ENCODE measurements at places on chromosomes 1 and 21.
A peak's percentile ranks its signal among the peaks of the same experiment; 100 is the strongest.

- H3K27me3 ChIP-seq = peaks cover 3% of the 10 kb centered on the region
- DNase-seq = no peak
- peaks cover 2% of the 10 kb centered on the region for H3K4me1 ChIP-seq
These were observed 60.3 kb downstream of the TBX19 start for GRCh38 chr1:168340781-168341482.

DNA sequence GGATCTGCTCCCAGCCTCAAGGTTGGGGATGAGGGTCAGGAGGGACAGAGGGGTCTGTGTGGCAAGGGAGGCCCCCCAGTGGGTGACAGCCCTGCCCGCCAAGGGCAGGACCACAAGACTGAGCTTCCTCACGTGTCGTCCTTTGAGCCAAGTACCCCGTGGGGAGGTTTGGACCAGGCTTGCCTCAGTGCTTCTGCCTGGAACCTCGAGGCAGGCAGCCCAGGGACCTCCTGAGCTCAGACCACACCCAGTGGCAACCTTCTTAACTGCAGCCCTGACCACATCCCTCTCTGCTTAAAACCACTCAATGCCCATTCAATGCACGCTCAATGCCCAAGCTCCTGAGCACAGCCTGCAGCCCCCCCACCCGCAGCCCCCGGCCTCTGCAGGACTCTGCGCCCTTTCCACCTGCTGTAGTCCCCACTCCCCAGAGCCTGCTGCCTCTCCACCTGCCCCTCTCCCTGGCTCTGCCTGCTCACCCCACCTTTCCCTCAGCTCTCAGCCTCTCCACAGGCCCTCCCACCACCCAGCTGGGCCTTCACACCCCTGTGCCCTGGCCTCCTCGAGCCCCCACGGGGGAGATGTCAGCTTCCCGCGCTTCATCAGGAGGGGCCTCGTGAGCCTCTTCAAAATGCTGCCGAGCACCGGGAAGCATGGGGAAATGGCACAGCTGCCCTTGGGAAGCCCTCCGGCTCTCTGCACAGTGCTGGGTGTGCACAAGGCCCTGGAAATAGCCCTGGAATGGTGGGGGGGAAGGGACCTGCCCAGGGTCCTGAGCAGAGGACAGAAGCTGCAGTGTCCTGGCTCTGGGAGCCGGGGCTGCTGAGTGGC lies 129.3 kb upstream of the VAMP3 start:
- no peak overlapping the region for H3K27ac ChIP-seq
- H3K27me3 ChIP-seq = no peaks in the 10 kb centered on the region
- no peak overlapping the region for H3K4me3 ChIP-seq
- H3K4me1 ChIP-seq = no peaks in the 10 kb centered on the region

DNA sequence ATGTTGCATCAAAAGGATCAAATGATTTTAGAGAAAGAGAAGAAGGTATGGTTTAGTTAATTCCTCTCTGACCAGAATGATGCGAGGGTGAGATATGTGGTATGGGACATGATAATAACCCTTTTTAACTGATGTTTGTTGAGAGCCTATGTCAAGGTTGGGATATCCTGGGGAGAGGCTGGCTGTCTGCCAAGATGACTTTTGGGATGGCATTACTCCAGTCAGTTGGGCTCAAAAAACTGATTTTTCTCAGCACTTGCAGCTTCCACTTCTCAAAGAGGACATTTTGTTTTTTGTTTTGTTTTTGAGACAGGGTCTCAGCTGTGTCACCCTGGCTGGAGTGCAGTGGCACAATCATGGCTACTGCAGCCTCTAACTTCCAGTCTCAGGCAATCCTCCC lies 17.7 kb upstream of the STX12 start:
- no peaks in the 10 kb centered on the region for H3K36me3 ChIP-seq
- H3K27me3 ChIP-seq = no peaks in the 10 kb centered on the region
- H3K27ac ChIP-seq = no peak overlapping the region
- no peaks in the 10 kb centered on the region for H3K4me1 ChIP-seq
- H3K4me3 ChIP-seq = no peak overlapping the region
- DNase-seq = no peak

DNA sequence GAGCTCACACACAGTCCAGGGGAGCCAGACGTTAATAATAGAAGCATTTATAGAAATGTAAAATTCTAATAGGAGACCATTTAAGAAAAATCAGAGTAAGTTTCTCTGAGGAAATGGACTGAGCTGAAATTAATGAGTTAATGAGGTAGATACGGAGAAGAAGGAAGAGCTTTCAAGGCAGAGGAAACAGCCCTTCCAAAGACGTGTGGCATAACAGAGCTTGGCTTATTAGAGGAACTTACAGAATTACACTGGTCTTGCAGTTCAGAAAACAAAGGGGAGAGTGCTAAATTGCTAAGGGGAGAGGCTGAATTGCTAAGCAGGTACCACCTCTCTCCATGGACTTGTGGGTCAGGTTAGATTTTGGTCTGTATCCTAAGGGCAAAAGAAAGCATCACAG lies 8.2 kb upstream of the PIGK start:
- no peaks in the 10 kb centered on the region for H3K4me1 ChIP-seq
- no peak for DNase-seq

DNA sequence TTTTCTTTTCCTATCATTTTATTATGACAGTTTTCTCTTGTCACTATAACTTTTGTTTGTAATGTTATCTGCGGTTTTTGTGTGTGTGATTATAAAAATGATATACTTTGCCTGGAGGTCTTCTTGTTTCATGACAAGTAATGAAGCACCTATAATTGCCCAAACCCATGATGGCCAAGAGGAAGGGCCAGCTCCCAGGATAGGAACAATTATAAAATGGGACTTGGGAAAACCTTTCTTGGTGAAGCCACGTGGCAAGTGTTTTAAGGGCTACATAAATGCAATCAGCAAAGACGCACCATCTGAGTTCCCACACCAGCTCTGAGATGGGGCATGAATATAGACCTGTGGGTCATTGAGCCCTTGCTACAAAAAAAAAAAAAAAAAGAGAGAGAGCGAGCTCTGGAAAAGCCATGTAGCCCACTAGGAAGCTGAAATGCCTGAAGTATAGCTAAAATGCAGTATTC lies 462.6 kb upstream of the RUNX1 start:
- H3K27ac ChIP-seq = no peak overlapping the region
- DNase-seq = no peak
- no peaks in the 10 kb centered on the region for H3K27me3 ChIP-seq
- no peaks in the 10 kb centered on the region for H3K4me1 ChIP-seq

DNA sequence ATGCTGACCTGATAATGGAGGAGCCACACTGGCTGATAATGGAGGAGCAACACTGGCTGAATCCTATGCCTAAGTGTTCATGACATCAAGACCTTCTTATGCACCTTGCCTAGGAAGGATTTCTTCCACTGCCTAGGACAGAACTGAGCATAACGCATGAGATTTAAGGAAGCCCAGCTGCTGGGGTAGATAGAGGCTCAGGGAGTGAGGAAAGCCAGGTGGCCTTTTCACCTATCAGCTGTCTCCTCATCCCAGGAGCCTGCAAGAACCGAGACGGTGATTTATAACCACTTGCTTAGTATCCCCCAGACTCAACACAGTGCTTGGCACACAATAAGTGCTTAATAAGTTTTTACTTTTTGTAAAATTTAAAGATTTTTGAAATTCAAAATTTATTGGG lies 7.4 kb upstream of the CTBS start:
- no peaks in the 10 kb centered on the region for H3K4me1 ChIP-seq
- no peak for DNase-seq
- no peak overlapping the region for H3K4me3 ChIP-seq
- no peaks in the 10 kb centered on the region for H3K27me3 ChIP-seq
- H3K27ac ChIP-seq = no peak overlapping the region

- no peak overlapping the region for H3K4me3 ChIP-seq
- H3K4me1 ChIP-seq = no peaks in the 10 kb centered on the region
- DNase-seq = no peak
- H3K27me3 ChIP-seq = peaks cover 3% of the 10 kb centered on the region
- H3K36me3 ChIP-seq = no peaks in the 10 kb centered on the region
These were observed 7.5 kb downstream of the FHAD1 start for GRCh38 chr1:15254559-15254958.

GRCh38 chr1:180946056-180946455 lies 33.4 kb downstream of the KIAA1614 start:
- H3K36me3 ChIP-seq = no peaks in the 10 kb centered on the region
- H3K4me1 ChIP-seq = no peaks in the 10 kb centered on the region
- no peak overlapping the region for H3K4me3 ChIP-seq
- H3K27ac ChIP-seq = no peak overlapping the region
- H3K27me3 ChIP-seq = no peaks in the 10 kb centered on the region

DNA sequence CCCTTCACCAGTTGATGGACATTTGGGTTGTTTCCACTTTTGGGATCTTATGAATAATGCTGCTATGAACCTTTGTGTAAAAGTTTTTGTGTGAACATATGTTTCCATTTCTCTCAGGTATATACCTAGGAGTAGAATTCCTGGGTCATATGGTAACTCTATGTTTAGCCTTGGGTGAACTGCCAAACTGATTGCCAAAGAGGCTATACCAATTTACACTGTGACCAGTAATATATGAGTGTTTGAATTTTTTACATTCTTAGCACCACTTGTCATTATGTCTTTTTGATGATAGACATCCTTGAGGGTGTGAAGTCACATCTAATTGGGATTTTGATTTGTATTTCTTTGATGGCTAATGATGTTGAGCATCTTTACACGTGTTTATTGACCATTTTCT lies 290.1 kb downstream of the DUSP10 start:
- H3K27ac ChIP-seq = no peak overlapping the region

- H3K27me3 ChIP-seq = no peaks in the 10 kb centered on the region
- H3K4me3 ChIP-seq = no peak overlapping the region
- H3K4me1 ChIP-seq = no peaks in the 10 kb centered on the region
- no peak for DNase-seq
These were observed 90.2 kb upstream of the BCAR3 start for GRCh38 chr1:93771843-93772242.

DNA sequence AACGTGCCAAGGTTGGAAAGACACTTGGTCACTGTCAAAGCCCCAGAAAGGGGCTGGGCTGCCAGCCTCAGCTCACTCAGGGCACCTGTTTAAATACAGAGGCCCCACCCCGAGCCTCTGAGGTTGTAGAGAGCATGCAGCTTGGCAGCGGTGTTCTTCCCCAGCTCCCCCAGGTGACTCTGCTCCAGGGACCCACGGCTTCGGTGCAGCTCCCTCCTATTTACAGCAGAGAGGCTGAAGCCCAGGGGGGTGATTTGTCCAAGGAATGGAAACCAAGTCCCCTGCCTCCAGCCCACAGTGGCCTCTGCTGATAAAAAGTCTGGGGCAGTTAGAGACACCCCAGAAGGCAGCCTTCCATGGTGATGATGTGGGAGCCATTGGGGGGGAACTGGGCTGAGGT lies 9.1 kb upstream of the C1QA start:
- no peak overlapping the region for H3K27ac ChIP-seq
- H3K36me3 ChIP-seq = no peaks in the 10 kb centered on the region
- no peak for DNase-seq
- H3K27me3 ChIP-seq = peaks cover 7% of the 10 kb centered on the region

DNA sequence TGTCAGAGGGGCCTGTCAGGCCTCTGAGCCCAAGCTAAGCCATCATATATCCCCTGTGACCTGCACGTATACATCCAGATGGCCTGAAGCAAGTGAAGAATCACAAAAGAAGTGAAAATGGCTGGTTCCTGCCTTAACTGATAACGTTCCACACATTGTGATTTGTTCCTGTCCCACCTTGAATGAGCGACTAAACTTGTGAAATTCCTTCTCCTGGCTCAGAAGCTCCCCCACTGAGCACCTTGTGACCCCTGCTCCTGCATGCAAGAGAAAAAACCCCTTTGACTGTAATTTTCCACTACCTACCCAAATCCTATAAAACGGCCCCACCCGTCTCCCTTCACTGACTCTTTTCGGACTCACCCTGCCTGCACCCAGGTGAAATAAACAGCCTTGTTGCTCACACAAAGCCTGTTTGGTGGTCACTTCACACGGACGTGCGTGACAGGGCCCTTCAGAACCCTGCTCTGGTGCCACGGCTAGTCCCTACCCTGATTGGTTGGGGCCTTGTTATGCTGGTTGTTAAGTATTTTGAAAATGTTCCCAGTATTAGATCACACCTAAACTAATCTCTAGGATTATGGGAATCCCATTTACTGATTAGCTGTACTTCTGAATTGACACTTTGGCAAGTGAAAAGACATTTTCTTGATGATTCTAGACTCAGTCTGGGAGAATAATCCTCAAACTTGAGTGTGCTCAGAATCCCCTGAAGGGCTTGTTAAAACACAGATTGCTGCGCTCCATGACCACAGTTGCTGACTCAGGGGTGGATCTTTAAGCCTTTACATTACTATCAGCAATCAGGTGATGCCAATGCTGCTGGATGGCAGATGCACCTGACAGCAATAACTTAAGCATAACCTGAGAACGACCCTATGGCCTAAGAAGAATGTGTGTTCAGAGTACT lies 28.8 kb upstream of the SPATA6 start:
- H3K27me3 ChIP-seq = no peaks in the 10 kb centered on the region
- no peak overlapping the region for H3K27ac ChIP-seq
- no peak overlapping the region for H3K4me3 ChIP-seq
- no peaks in the 10 kb centered on the region for H3K4me1 ChIP-seq
- no peak for DNase-seq

- DNase-seq = no peak
- H3K4me1 ChIP-seq = no peaks in the 10 kb centered on the region
- no peak overlapping the region for H3K27ac ChIP-seq
- no peaks in the 10 kb centered on the region for H3K27me3 ChIP-seq
These were observed 480.4 kb upstream of the ZRANB2 start for GRCh38 chr1:71561206-71561605.

DNA sequence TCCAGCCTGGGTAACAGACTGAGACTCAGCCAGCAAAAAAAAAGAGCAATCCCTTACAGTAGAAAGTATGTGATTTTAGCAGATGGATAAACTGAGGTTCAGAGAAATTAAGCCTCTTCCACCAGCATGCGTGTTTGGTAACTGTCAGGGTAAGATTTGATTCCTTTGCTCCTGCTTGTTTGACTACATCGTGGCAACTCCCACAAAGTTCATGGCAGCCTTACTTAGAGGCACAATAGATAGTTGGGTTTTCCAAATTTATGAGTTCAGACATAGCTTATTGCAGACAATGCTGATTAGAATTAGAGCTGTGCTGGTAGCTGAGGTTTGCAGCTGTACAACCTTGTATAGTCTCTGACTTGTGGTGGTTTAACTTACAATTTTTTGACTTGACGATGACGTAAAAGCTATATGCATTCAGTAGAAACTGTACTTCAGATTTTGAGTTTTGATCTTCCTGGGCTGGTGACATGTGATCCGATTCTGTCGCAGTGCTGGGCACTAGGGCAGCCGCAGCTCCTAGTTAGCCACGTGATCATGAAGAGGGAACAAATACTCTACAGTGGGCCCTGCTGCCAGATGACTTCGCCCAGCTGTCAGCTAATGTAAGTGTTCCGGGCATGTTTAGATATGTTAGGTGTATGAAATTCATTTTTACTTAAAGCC lies 167.8 kb downstream of the DHRS3 start:
- no peak for DNase-seq
- H3K36me3 ChIP-seq = no peaks in the 10 kb centered on the region
- peak overlapping the region; percentile 11 for H3K27ac ChIP-seq
- no peak overlapping the region for H3K4me3 ChIP-seq

- peaks cover 30% of the 10 kb centered on the region for H3K4me1 ChIP-seq
- no peaks in the 10 kb centered on the region for H3K27me3 ChIP-seq
These were observed 66.8 kb upstream of the JUN start for GRCh38 chr1:58850636-58851035.

All from Panc1 (cell line).